Ureter (tissue), 1 donor: ENCODE measurements at places on chromosomes 2 and 18.

GRCh38 chr2:160584972-160585494 lies 91.4 kb upstream of the RBMS1 start:
- no peak for DNase-seq

- peak; percentile 51 for DNase-seq
Measured at GRCh38 chr2:240569523-240569997, 1.3 kb downstream of the RNPEPL1 start.

DNA sequence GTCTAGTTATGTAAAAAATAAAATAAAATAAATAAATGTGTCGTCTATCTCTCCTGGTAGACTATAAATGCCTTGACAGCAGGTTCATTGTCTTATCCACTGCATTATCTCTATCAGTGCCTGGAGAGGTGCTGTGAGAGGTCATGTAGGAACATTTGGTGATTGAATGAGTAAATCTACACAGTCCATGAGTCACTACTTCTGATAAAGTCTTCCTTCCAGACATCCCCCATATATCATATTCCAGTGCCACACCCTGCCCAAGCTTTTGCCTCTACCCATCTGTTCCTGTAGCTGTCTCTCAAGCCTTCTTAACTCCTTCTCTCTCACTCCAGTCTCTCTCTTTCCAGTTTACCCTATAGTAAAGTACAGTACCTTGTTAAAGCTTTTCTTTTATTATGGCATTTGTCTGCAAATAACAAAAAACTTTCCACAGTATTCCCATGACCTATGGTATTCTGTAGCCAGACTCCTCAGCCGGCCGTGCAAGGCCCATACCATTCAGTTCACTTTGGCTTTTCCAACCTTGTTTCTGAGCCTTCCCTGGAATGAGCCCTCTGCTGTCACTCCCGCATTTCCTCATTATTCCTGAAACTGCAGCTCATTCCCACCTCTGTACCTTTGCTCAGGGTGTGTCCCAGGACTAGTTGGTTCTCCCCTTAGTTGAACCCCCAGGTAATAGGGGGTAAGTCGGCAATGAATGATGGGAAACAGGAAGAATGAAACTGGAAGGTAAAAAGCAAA lies 37.5 kb downstream of the ANXA4 start:
- DNase-seq: no peak

GRCh38 chr18:39622431-39622830 lies 2056.8 kb upstream of the CELF4 start:
- DNase-seq: no peak

GRCh38 chr2:162365392-162365791 lies 21.5 kb downstream of the GCA start:
- DNase-seq: no peak

DNA sequence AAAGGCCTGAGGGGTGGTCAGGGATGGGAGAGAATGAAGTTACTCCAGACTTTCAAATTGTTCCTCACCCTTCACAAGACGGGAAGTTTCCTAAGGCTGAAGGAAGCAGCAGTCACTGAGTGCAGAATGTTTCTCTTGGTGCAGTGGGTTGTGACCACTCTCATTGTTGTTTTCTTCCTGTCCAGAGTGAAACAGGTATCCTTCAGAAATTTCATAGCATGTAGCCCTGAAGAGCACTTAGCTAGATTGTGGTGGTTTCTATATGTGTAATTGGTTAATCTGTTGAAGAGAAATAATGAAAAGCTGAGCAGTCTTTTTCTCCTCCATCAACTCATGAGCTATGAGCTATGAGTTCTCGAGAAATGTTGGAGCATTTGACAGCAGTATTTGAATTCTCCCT lies 96.8 kb downstream of the GPD2 start:
- no peak for DNase-seq

- DNase-seq: no peak
Measured at GRCh38 chr2:240182001-240182400, 41.5 kb upstream of the OTOS start.

DNA sequence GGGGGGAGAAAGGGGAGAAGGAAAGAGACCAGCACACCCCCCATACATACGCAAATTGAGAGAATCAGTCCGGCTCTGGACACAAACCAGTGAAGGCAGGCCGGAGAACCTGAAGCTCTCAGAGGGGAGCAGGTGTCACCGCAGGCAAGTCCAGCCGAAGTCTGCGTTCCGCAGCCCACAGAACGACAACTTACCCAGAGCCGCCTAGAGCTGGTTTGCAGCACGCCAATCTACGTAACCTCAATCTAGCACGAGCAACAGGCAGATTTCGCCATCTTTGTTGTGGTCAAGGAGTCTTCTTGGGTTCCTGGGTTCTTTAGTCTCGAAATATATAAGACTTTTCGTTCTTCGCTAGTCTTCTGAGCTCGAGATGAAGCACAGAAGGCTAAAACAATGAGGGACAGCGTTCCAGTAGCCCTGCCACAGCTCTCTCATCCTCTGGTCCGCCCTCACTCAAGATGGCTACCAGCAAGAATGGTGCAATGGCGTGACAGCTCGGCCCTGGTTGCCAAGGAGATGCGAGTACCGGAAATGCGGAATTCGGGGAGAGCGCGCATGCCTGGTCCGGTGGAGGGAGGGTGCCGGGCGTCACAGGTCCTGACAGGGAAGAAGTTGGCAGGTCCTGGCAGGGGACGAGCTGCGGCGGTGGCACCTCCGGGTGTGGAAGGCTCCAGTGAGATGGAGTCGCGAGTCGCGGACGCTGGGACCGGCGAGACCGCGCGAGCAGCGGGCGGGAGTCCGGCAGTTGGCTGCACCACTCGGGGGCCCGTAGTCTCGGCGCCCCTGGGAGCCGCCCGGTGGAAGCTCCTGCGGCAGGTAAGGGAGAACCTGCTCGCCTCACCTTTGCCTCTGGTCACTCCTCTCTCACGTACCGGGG lies at the start of the genes CAMKMT and PREPL:
CAMKMT (plus strand) TSS at position 618 of the 877 bp plus-strand sequence.
PREPL (minus strand) TSS at position 165 of the 877 bp plus-strand sequence. CDS start 15,152 bp downstream, outside the sequence.
- peak; percentile 99 for DNase-seq

- no peak for DNase-seq
Measured at GRCh38 chr2:122451040-122451439, 695.6 kb downstream of the TSN start.

GRCh38 chr2:23042216-23042906 lies 342.6 kb upstream of the KLHL29 start:
- no peak for DNase-seq

- no peak for DNase-seq
Measured at GRCh38 chr2:121260370-121261154, 24.4 kb downstream of the TFCP2L1 start.

DNA sequence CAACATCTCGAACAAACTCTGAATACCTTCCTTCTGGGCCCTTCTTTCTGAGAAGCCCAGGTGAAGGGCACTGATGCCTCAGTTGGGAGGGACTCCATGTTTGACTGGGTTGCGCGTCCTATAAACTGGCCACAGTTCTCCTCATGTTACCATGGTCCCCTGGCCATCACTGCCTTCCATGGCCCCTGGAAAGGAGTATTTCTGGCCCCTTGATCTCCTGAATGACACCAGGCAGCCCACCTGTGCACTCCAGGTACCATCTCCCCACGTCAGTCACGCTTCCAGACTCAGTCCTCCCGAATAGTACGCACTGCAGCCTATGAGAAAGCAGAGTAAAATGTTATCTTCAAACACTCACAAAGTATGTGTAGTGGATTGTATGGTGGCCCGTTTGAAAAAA lies 73.9 kb downstream of the ACKR3 start:
- DNase-seq: peak; percentile 9

DNA sequence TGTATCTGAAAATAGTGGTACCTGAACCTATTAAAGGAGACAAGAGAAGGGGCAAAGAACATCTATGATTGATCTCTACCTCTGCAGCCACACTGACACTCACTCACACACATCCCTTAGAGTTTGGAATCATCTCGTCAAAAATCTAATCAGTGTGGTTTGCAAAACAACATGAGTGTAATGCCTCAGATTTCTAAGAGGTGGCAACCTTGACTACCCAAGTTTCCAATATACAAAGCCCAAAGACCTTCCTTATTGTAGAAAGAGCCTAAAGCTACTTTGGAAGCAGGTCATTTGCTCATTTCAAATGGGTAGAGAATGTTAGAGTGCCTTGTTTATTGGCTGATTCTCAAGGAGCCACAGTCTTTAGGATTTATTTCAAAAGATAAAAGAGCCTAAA lies 444.9 kb downstream of the ARHGAP15 start:
- no peak for DNase-seq

GRCh38 chr2:69242651-69243051 lies 144.4 kb downstream of the GFPT1 start:
- DNase-seq: peak; percentile 59

DNA sequence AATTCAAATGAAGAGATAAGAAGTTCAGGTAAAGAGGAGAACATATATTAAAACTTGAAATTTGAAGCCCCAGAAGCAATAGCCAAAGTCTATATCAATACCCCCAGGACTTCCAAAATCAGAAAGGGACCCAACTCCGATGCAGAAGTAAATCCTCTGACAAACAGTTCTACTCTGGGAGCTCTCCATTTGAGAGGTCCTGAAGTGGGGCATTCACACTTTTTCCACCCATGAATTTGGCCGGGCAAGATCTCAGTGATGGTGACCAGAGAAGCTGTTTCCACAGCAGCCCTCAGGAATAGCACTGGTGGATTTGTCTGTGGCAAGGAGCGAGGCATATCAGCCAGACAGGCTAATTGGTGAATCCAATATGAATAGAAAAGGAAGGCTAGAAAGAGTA lies 313.6 kb upstream of the MC4R start:
- no peak for DNase-seq

- no peak for DNase-seq
Measured at GRCh38 chr2:239596253-239596652, 195.4 kb upstream of the HDAC4 start.

DNA sequence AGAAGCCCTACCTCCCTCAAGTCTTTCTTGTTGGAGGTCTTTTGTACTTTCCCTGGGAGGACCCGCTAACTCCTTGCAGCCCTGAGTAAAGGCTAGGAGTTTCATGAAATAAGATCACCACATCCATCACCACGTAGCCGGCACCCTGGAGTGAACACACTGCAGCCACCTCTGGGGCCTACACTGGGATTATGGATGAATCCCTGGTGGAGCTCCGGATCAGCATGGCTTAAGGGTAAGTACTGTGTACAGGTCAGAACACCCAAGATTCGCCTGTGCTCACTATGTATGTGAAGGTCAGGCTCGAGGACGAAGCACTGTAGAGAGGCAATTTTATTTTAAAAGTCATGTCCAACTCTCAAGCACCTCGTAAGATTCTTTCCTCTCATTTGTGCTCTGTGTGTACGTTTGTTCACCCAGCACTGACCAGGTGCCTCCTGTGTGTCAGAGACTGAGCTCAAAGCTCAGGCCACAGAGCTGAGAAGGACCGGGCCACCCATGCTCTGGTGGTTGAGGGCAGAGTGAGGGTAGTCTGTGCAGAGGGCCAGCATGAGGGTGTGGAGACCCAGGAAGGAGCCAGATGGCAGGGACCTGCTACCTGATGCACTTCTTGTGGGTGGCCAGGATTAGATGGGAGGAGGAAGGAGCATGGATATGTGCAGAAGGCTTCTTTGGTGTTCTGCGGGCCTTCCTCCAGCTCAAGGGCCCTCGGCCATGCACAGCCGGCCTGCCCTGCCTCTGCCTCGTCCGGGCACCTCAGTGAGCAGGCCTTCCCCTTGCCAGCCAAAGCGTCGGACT lies 66.7 kb upstream of the TFCP2L1 start:
- no peak for DNase-seq

- DNase-seq: no peak
Measured at GRCh38 chr2:29129586-29130281, 14.5 kb downstream of the CLIP4 start.

DNA sequence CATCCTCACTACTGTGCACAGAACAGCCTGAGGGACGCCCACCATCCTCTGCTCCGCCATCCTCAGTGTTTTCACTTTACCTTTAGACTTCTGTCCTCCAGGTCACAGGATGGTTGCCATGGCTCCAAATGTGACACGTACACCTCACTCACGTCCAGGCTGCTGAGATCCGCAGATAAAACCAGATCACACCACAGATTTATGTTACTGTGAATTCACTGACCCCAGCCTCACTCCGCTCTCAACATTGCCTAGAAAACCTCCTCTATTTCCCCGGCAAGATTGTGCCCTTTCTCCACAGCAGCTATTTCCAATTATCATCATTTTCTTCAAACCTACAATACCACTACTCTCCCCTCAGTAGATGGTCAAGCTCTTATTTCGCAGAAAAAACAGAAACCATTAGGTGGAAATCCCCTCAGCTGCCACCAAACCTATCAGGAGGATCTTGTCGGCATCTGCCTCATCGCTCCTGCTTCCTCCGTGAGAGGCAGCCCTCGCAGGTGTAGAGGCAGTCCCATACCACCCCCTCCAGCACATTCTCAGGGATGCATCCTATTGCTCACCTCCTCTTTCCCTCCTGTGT lies 49.8 kb upstream of the SLC1A4 start:
- no peak for DNase-seq

DNA sequence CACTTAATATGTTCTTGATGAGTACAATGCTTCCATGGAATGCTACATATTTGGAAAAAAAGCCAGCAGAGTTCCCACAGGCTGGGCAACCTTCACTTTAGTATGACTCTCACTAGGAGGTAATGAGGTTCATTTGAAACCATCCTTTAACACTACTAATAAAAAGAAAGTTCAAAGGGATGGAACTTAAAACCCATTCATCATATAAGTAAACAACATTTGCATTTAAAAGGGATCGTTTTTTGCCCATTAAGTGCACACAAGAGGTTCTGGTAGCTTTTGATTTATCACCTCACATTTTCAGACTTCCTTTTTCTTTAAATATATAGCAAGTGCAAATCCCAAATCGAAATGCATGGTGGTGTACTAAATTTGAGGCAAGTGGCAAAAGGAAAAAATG lies 270.8 kb upstream of the DCC start:
- no peak for DNase-seq

DNA sequence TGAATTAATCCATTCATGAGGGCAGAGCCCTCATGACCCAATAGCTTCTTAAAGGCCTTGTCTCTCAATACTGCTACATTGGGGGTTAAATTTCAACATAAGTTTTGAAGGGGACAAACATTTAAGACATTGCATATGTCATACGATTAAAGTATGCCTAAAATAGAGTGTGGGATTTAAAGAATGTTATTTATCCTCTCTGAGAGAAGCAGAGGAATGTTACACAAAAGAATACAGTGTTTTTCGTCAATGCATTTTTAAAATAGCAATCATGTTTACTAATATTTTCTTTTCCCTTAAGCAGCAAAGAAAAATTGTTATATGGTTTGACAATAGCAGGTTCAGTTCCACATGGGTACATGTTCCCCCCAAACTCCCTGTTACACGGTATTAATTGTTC lies 363.1 kb downstream of the NUP35 start:
- DNase-seq: no peak

DNA sequence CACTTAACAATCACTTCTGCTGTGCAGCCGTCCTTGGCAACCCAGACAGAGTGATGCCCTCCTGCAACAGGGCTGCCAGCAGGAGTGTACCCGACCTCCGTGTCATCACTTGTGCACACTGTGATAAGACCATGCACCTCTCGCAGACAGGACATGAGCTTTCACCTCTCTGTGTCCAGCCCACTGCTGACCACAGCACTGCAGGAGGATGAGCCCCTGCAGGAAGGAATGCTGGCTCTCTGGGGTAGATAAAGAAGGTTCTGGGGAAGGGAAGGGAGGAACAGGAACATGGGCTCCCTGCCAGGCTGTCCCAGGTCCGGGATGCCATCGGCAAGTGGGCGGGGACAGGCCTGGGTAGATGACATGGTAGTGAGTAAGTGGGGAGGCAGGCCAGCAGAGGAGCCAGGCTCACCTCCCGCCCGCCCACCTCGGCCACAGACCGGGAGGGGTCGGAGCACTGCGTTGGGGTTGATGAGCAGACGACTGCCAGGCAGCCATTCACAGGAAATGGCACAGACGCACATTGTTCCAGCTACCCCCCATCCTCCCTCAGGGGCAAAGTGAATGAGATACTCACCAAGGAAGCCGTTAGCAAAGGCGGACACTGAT lies 18.6 kb upstream of the COL6A3 start:
- DNase-seq: no peak
